ENCODE measurements at places on chromosomes 4 and X. TPM values are rescaled to one million over a fixed set of nuclear protein-coding genes. Genes with fewer than 3 reads are reported as not detected.

DNA sequence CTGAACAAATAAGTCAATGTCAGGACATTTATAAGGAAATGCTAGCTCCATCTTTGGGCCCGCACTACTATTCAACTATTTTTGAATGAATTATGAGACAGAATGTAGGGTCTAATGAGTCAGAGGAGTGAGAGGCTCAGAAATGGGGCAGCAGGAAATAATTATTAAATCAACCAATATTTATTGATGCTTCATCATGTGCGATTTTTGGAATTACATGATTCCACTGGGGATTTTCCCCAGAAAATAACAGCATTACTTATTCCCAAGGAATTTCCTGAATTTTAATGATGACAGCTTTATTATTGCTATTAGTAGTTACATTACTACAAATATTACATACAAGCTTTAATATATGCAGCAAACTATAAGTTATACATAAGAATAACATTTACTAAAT lies 49.3 kb upstream of the PHF8 start:
- H3K36me3 ChIP-seq, result no peaks in the 10 kb centered on the region
- no peak overlapping the region for H3K4me3 ChIP-seq
- no peak overlapping the region for H3K27ac ChIP-seq
- H3K27me3 ChIP-seq, result no peaks in the 10 kb centered on the region
- no peaks in the 10 kb centered on the region for H3K4me1 ChIP-seq
- no peak for DNase-seq

DNA sequence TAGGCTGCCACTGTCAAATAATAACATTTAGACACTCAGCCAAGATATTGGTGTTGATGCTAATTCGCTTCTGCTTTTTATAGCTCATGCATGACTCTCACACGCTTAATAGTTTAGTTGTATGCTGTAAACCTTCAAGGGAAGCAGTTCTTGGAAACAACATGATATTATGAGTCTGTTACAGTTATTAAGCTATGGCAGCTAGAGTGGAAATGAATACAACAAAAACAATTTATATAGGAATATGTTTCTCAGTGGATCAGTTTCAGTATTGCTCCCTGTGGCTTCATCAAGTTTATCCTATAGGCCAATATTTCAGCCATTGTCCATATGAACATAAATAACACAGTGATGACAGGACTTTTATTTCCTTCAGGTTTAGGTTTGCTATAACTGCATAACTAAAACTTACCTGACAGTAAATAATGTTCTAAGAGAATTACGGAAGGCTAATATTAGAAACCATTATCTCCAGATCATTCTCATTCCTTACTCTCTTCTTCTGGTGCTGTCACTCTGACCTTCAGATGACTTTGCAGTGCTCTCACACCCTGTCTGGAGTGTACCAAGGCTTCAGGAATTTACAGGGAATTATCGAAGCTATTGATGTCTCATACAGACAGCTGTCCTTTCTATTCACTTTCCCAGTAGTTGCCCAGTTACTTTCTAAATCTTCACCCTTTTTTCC lies 555.0 kb downstream of the ANKRD50 start:
- H3K27me3 ChIP-seq, result no peaks in the 10 kb centered on the region
- no peak for DNase-seq

- no peaks in the 10 kb centered on the region for H3K36me3 ChIP-seq
- no peaks in the 10 kb centered on the region for H3K27me3 ChIP-seq
- DNase-seq, result no peak
- H3K4me3 ChIP-seq, result no peak overlapping the region
- no peak overlapping the region for H3K27ac ChIP-seq
Observed at GRCh38 chr4:70630162-70630561, 1.6 kb downstream of the ENAM start.

Gene SERTM2
- not detected for total RNA-seq

Gene PARM1
- total RNA-seq, result 43.2 TPM

Gene PITX2
- total RNA-seq, result not detected

Gene PLAC1
- total RNA-seq, result not detected

Gene GAGE12J
- total RNA-seq, result not detected
